ENCODE measurements at places on chromosomes 1 and 21.

DNA sequence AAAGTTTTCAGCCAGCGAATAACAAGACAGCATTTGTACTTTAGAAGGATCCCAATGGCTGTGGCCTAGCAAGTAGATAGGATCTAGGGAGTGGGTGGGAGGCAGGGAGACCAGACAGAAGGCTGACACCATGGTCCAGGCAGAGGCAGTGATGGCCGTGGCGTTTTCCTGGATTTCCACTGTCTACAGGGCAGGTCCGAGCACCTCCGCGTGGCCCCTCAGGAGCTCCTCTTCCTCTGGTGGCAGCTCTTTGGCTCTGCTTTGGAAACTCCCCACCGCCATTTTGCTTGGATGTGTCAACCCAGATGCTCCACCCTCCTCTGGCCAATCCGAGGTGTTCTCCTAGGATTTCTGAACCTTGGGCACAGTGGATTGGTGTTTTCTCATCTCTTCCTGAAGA, 25.1 kb downstream of the PADI4 start:
- DNase-seq, result no peak

- no peak for DNase-seq
Measured at GRCh38 chr1:227449051-227449450, 114.3 kb upstream of the ZNF678 start.

DNA sequence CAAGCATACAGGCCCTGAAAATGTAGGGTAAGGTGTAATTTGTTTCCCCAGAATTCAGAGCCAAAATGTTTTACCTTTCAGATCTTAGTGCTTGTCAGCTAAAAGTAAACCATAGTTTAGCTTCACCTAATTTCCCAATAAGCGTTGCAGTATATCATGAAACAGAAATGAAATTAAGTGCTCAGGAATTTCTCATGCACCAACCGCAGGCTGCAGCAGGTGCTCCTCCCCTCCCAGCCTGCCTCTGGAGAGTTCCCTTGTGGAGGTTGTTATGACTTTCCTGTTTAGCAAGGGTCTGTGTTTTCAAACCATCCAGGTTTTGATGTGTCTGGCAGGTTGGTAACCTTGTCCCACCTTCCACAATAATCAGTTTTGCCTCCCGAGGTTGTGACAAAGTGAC, 118.5 kb downstream of the HLX start:
- no peak for DNase-seq

DNA sequence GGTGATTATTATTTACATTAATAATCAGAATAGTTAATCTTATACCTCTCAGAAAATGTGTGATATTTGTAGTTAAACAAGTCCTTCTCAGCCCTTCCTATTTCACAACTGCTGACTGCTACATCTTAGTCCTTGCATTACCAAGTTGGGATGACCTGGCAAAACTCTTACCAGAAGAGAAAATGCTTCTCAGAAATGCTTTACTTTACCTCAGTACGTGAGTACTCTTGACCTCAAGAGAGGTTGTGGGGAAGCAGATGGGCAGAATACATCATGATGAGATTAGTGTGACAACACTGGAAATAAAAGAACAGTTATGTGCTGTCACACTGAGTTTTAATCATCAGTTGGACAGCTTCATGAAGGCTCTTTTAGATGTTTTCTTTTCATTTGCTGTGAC, 16.2 kb downstream of the CFAP126 start:
- DNase-seq, result peak; percentile 12

DNA sequence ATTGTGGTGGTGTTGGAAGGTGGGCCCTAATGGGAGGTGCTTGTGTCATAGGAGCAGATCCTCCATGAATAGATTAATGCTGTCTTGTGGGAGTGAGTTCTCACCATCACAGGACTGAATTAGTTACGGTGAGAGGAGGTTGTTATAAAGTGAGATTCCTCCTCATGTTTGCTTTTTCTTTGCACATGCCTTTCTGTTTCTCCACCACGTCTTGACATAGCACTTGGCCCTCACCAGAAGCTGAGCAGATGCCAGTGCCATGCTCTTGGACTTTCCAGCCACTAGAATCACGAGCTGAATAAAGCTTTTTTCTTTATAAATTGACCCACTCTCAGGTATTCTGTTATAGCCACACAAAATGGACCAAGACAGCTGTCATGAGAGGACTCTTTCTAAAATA, 194.8 kb downstream of the PTPRU start:
- DNase-seq, result no peak

DNA sequence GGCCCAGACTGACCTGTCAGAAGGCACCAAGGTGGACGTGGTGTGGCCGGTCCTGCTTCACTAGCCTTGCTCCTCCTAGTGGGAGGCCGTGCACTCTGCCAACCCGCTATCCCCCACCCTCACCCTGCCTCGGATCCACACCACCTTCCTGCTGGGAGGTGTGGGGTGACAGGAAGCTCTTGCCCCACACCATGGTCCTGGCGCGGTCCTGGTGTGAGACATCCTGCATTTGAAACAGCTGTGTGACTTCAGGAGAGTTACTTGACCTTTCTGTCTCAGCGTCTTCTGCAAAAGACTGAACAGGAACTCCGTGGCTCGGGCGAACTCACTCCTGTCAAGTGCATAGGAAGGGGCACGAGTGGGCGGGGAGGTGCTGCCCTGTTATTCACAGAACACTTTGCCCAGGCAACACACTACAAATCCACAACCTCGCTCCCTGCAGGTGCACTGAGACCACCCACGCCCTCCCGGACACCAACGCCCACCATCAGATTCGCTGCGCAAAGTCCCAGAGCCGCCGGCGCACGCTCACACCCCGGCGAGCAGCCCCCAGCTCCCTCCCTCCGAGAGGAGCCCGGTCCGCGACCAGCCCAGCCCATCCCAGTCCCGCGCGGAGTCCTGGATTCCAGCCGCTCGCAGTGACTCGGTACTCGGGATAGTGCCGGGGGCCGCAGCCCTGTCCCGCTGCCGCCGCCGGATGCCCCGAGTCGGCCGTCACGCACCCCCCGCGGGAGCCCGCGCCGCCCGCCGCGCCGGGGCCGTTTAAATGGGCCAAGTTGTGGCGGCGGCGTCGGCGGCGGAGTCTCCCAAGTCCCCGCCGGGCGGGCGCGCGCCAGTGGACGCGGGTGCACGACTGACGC, at the start of gene SAMD11:
TSS of gene SAMD11 (plus strand) at position 793 of the 860 bp plus-strand sequence. CDS start 509 bp downstream, outside the sequence.
- DNase-seq, result peak; percentile 92

GRCh38 chr1:59596432-59596831, 218.3 kb upstream of the HOOK1 start:
- no peak for DNase-seq

DNA sequence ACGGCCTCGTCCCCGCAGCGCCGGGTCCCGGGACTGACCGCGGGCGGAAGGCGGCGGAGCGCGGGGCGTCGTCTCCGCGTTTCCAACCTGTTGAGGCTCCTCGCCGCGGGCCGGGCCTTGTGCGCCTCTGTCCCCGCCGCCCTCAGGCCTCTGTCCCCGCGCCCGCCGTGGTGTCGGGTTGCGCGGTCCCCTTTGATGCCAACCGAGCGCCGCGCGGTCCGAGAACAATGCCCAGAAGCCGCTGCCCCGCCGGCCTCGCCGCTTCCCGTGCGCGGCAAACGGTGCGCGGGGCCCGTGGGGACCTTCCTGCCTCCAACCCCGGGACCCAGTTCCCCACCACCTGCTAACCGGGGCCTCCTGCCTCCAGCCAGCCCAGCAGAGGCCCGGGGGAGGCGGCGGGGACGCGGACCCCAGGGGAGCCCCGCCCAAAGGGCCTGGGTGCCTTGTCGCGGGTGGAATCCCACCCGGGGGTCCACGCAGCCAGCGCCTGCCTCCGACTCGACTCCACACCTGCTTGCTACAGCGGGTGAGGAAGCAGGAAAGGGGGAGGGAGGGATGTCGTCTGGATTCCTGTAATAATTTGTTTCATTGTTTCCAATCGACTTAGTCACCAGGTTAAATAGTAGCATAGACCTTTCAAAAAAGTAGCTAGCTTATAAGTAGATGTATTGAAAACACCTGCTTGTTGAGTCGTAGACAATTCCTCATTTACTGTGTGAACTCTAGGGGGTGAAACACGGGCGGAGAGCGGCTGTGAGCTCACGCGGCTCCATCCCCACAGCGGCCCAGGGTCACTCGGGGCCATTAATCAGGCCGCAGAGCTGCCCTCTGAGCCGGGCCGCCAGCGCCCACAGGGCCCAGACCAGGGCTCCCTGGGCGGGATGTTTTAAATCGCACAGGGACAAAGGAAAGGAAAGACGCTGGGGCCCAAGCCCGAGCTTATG, 1.1 kb downstream of the COL18A1 start:
- DNase-seq, result peak; percentile 76

DNA sequence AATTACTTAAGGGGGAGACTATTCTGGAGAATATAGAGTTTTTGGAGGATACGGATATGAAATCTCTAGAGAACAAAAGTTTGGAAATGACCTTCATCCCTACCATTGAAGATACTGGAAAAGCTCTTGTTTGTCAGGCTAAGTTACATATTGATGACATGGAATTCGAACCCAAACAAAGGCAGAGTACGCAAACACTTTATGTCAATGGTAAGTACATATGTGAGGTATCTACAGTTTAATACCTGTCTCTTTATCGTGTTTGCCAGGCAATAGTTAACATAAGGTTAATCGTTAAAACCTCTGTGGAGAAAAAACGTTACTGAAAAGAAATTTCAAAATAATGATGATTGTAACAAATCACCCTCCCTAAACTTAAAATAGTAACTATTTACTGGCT, 11.8 kb downstream of the VCAM1 start:
- no peak for DNase-seq

GRCh38 chr1:202628646-202629215, 81.5 kb downstream of the SYT2 start:
- DNase-seq, result no peak

- no peak for DNase-seq
Measured at GRCh38 chr1:71303617-71304041, 222.8 kb upstream of the ZRANB2 start.

GRCh38 chr1:221085701-221086375, 206.6 kb downstream of the HLX start:
- DNase-seq, result no peak

DNA sequence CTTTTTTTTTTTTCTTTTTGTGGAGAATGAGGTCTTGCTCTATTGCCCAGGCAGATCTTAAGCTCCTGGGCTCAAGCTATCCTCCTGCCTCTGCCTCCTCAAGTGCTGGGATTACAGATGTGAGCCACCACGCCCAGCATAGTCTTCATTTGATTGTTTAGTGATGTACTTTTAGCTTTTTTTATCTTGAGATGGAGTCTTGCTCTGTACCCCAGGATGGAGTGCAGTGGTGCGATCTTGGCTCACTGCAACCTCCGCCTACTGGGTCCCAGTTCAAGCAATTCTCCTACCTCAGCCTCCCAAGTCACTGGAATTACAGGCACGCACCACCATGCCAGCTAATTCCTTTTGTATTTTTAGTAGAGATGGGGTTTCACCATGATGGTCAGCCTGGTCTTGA, 24.0 kb upstream of the LRRC3 start:
- DNase-seq, result no peak

DNA sequence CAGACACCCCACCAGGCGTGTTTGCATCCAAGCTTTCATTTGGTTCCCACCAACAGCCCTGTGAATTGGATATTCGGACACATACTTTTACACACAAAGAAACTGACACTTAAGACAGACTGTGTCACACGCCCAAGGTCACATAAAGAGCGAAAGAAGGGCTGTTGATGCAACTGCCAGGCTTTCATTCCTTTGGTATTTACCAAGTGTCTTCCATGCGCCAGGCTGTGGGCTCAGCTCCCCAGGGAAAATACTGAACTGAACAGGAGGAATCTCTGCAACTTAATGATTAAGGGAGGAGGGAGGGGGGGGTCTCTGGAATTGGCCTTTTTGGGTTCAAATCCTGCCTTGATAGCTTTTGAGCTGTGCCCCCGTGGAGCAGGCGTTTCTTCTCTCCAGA, 122.8 kb downstream of the ACTL8 start:
- DNase-seq, result no peak

GRCh38 chr1:74432325-74432724, 80.1 kb downstream of the LRRC53 start:
- no peak for DNase-seq

DNA sequence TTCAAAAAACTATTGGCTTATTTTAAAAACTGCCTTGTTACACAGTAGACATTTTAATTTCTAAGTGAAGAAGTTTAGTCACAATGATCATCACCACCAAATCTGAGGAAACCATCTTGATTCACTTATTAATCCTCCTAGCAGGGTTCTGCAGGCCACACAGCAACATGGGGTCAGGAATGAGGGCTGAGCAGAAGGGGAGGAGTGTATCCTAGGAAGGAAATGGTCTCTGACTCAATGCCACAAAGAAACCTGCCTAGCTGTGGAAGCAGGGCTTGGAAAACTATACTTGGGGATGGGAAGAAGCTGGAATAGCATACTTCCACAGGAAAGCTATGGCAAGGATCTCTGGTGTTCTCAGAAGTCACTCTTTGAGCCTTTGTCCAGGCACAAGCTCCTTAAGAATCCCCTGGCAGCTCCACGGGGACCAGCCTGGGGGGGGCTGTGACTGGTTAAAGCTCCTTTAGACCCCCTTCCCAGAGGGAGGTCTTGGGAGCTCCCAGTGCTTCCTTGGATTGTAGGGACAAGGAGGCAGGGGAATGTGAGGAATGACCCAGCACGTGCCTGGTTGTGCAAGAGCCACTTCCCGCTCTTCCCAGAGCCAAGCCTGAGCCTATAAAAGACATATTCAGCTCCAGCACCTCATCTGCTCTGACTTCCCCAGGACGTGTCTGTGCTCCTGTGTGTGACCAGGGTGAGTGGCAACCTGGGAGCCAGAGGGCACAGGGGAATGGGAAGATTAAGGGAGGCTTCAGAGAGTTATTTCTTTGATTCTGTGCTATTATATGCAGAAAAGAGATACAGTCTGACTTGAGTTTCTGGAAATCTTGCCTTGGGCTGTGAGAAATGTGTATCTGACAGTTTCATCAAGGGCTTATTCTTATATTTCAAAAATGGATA, at the start of gene LCE2A:
TSS of gene LCE2A (plus strand) at position 645 of the 900 bp plus-strand sequence. CDS start 557 bp downstream, outside the sequence.
- DNase-seq, result no peak

GRCh38 chr1:18989176-18989799, 32.8 kb upstream of the IFFO2 start:
- DNase-seq, result peak; percentile 53

DNA sequence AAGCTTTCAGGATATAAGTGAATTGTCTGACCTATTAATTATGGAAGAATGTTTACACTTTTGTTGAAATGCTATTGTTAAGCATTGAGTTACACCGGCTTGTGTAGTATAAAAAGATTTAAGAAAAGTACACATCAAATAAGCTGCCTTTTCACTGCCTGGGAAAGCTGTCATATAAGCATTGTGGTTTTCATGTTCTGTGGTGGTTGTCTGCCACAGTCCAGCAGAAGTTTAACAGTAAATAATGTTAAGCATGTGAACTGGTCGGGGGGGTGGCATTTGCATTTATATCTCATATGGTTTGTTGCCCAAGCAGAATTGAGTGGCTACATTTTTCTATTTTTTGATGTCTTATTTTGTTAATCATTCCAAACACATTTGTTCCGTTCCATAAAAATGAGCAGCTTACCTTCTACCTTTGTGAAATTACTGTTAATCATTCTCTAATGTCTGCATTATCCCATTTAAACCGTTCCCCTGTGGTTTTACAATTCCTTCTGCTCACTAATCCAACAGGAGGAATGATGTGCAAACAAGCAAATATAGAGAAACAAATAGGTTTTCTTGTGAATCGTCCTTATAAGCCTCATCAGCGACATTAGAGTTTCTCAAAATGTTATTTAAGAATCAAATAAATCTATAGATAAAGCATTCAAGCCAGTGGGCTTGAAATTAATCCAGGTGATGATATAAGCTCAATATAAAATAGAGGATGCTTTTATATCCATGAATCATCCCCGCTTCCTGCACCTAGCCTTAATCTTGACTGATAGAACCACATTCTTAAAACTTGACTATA, 160.8 kb upstream of the SAMSN1 start:
- no peak for DNase-seq

- no peak for DNase-seq
Measured at GRCh38 chr1:156767879-156768604, 707 bp downstream of the PRCC start.

- no peak for DNase-seq
Measured at GRCh38 chr1:69171248-69171647, 396.5 kb upstream of the LRRC7 start.

All from retina (tissue), 1 donor.